ENCODE measurements at places on chromosomes 5 and 9.

GRCh38 chr9:99690573-99690972, 131.1 kb upstream of the NR4A3 start:
- no peak for DNase-seq

- DNase-seq = no peak
Observed at GRCh38 chr5:66987126-66987525, 209.5 kb downstream of the CD180 start.

GRCh38 chr9:82675102-82675501, 387.8 kb downstream of the RASEF start:
- no peak for DNase-seq

GRCh38 chr9:25678147-25678666, at the start of gene TUSC1:
TUSC1 (minus strand) TSS chr9:25678444; CDS start chr9:25678312, 132 bp downstream.
- DNase-seq = peak; percentile 84

- no peak for DNase-seq
Observed at GRCh38 chr5:3596261-3596825, 711 bp downstream of the IRX1 start.

DNA sequence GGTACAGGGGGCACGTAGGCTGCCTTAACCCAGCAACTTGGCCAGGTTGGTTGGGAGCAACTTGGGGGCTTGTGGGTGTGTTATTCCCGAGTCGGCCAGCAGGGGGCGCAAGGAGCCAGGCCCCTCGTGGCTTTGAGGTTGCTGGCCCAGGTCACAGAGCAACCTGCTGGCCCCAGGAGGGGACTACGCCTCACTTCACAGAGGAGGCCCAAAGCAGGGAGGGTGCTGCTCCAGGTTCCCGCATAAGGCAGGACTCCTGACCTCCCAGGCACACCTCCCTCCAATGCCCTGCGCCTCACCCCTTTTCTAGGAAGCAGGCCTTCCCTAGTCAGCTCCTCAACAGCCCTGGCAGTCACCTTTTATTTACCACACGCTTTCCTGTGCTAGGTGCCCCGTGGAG, 18.1 kb downstream of the KYAT1 start:
- peak; percentile 80 for DNase-seq

GRCh38 chr5:129460936-129461710, 1.0 kb downstream of the ADAMTS19 start:
- peak; percentile 45 for DNase-seq

DNA sequence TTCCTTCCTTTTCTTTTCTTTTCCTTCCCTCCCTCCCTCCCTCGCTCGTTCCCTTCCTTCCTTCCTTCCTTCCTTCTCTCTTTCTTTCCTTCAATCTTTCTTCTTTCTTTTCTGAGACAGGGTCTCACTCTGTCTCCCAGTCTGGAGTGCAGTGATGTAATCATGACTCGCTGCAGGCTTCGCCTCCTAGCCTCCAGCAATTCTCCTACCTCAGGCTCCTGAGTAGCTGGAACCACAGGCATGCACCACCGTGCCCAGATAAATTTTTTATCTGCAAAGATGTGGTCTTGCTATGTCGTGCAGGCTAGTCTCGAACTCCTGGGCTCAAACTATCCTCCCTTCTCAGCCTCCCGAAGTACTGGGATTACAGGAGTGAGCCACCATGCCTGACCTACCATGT, 81.4 kb downstream of the SPATA31C2 start:
- DNase-seq = no peak

GRCh38 chr9:5357431-5358105, 17.9 kb upstream of the RLN1 start:
- no peak for DNase-seq

Measured in transverse colon (tissue), 4 donors.